Stimulated activated CD4-positive, alpha-beta T cell treated with anti-CD3 and anti-CD28 coated beads, TNF-alpha, amount 100 ng/mL, for 1 hour (primary cell): ENCODE measurements at places on chromosomes 6 and 20.

DNA sequence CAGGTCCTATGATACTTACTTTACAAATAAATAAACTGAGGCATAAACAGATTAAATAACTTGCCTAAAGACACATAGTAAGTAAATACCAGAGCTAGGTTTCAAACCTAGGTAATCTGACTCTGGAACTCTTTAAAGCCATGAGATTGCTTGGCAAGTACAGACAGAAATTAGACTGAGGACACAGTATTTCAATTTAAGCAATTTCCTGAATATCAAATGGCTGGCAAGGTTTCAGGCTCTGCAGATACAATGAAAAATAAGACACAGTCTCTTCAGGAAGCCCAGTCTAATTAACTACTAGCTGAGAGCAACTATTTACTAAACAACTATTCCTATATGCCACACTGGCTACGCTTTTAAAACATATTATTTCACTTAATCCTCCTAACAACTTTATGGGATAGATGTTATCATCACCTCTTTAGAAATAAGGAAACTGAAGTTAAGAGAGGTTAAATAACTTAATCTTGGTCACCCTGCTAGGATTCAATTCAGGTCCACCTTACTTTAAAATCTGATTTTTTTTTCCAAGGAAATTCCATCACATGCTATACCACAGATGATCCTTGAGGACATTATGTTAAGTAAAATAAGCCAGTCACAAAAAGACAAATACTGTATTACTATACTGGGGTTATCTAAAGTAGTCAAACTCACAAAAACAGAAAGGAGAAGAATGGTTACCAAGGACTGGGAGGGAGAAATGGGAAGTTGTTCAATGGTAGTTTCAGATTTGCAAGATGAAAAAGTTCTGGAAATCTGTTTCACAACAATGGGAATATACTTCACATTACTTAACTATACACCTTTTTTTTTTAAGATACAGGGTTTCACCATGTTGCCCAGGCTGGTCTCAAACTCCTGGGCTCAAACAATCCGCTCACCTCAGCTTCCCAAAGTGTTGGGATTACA lies 4.1 kb downstream of the TRPC4AP start:
- DNase-seq = no peak

DNA sequence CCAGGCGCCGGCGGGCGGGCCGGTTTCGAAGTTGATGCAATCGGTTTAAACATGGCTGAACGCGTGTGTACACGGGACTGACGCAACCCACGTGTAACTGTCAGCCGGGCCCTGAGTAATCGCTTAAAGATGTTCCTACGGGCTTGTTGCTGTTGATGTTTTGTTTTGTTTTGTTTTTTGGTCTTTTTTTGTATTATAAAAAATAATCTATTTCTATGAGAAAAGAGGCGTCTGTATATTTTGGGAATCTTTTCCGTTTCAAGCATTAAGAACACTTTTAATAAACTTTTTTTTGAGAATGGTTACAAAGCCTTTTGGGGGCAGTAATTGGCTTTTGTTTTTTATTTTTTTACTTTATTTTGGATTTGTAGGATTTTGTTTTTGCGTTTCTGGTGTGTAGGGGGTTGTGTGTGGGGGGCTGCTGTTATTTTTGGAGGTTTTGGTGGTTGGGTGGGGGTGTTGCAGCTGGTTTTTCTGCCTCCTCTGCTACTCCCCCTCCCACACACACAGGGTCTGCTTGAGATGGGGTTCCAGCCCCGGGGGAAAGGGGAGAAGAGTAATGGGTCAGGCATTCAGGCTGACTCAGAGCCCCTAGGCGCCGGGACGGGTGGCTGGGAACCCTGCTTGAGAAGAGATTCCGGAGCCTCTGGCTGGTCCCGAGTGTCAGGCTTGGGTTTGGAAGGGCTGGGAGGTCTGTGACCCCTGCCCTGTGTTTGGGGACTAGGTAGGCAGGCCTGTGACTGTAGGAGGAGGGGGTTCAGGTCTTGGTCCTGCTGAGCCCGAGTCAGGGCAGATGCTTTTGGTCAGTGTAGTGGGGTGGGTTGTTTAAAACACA lies 2.0 kb downstream of the CEBPB start:
- DNase-seq = peak; percentile 49

GRCh38 chr6:169174516-169175359 lies 78.9 kb downstream of the THBS2 start:
- DNase-seq = no peak

GRCh38 chr6:27296106-27296783 lies 15.8 kb downstream of the POM121L2 start:
- DNase-seq = no peak

DNA sequence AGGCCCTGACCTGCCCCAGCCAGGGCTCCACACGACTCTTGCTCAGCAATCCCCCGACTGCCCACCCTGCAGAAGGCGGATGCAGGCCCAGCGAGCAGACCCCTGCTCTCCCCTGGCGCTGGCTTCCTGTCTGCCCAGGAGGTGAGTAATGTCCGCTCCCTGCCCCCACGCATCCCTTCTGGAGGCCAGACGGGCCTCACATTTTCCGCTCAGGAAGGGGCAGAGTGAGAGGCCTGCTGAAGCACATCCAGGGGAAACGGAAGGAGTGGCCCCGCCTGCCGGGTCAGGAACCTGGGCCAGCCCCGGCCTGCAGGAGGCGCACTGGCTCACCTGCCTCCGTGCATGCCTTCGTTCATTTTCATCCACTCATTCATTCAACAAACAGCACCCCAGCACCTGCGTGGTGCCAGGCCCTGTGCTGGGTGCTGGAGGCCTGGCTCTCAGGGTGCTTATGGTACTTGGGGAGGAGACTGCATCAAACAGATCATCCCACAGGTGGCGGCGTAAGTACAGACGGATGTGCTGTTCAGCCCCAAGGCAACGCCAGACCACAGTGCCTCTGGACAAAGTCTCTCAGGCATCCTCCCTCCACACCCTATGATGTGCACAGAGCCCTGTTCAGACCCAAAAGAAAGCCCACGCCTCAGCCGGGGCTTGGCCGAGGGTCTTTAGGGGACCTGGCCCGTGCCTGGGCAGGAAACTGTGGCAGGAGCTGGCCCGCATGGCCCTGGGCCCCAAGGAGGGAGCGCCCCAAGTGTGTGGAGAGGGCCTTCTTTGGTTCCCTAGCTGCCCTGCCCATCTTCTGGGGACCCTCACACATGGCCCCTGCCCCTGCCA lies 112.1 kb downstream of the ASXL1 start:
- DNase-seq = no peak

- no peak for DNase-seq
These were observed 11.5 kb upstream of the TMC2 start for GRCh38 chr20:2524709-2525506.

DNA sequence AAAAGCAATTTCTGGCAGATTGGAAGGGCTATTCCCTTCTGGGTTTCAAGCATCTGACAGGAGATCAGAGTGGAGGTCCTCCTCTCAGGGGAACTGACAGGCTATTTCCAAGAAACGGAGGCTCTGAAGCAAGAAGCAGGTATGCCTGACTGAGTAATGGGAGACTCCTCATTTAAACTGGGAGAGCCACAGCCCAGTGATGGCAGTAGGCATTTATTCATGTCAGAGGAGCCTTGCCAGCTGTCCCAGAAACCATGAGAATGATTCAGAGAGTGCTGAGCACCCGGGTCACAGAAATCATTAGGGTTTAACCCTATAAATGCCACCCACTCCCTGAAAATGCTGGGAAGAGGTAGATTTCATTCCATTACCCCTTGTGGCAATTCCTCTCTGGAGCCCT lies 247.5 kb upstream of the RNF217 start:
- DNase-seq = no peak

DNA sequence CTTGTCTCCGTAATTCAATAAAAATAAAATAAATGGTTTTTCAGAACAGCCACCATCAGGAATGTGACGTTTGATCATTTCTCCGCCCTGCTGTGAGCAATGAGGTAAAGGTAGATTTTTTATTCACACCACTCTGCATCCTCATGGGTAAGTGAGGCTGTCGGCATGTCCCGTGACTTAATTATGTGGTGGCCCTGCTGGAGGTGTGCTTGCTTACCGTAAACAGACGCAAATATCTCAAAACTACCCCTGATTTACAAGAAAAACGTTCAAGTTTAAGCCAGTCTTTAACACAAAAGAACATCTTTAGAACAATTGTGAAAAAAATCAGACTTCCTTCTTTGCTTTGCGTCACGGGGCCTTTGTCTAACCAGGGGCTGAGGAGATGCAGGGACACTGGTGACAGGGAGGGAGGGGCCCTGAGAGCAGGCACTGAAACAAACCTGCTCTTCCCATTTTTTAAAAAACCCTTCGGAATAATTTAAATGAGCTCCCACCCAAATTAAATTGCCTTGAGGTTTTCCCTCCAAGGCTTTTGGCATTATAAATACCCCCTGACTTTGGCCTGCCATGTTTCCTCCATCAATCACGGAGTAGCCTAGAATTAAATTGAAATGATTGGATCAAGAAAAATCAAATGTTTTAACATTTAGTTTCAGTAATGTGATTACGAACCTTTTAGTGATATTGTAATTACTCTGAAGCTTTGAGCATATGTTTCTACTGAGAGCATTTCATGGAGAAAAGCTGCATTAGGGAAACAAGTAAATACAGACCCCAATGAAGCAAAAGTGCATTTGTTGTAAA lies 13.4 kb downstream of the PRKN start:
- DNase-seq = no peak

GRCh38 chr6:29532320-29532951 lies 27.1 kb downstream of the UBD start:
- DNase-seq = no peak

DNA sequence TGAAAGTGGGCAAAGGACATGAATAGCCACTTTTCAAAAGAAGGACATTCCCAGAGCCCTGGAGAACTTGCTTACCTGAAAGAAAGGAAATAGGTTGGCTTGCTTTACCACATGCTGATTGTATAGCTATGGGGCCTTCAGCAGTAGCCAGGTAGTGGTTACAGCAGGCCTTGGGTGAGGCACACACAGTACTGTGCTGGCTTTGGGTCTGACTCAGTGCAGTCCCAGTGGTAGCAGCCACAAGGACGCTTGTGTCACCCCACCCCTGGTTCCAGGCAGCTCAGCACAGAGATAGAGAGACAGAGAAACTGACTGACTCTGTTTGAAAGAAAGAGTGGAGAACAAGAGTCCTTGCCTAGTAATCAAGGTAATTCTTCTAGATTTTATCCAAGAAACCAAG lies 201.0 kb upstream of the EYS start:
- DNase-seq = no peak

DNA sequence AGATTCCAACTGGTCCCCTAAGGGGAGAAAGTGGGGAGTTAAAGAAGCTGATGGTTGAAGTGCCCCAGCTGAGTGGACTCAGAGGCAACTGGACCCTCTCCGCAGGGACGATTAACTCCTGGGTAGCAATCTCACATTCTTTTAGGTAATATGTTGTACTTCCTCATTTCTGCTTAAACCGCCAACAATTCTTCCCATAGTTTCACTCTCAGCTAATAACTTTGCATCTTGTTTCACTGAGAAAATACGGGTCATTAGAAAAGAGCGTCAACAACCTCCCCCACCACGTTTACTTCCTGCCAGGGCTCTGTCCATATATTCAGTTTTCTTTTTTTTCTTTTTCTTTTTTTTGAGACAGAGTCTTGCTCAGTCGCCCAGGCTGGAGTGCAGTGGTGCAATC lies 39.5 kb upstream of the CHD6 start:
- DNase-seq = no peak

DNA sequence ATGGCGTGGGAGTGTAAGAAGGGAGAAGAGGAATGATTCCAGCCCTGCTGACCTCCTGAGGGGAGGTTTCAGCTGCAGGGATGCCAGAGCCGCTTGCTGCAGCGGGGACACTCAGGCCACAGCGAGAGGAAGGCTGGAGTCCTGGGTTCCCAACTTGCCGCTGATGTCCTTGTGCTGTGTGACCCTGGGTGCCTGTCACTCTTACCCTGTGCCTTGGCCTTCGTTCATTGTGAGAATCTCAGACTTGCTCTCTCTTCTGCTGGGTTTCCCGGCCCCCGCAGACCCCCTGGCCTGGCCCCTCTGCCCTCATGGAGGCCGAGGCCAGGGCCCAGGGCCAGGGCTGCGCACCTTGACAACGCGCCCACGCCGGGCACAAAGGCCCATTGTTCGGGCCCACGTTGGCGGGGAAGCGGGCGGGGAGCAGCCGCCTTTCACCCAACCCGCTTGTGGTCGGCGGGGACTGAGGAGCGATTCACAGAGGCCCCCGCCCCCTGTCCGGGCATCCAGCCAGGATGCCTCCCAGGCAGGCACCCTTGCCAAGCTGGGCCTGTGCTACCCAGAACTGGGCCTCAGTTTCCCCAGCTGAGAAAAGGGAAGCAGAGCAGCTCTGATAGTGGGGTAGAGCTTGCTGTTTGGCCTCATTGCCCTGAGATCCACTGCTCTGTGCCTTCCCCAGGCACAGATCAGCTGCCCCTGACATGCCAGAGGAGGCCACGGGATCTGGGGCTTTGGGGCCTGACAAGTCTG lies 52.4 kb downstream of the CEBPB start:
- no peak for DNase-seq

DNA sequence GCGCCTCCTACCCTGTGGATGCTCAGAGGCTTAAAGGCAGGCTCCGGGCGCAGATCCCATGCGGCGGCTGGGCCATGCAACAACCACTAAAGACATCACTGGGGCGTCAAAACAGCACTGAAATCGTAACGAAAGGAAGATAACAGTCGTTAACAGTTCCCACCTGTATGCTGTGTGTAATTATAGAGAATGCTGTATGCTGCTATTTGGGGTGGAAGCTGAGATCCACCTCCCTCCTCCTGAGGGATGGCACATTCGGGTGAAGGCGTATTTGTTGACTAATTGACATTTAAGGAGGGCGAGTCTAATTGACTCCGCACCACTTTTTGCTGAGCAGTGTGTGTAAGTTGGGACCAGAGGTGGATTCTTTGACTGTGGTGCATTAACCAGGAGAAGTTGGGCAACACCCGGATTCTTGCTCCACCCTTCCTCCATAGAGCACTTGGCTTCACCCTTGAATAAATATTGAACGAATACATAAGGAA lies 687 bp downstream of the SLC35A1 start:
- DNase-seq = no peak

DNA sequence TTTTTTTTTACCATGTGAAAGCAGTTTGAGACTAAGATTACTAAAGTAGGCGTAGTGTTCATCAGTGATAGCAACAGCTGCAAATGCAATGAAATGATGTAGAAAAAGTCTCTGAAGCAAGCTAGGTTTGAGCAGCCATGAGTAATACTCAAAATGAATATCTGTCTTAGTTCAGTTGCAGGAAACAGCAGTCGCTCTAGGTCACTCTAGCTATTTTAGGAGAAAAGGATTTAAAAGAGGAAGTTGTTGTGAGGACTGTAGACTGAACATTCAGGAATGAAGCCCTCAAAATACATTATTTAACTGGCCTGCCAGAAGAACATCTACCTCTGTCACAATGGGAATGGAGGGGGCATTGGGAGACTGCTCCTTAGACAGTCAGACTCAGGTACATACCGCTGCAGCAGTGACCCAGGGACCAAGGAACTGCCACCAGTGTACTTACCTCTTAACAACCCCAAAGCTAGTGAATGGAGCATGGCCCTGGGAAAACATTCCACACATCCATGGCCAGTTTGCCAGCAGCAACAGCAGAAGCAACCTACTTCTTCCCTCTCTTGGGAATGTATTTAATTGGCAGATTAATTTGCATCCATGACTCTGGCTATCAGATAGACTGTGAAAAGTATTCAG lies 243.0 kb upstream of the KHDRBS2 start:
- DNase-seq = no peak
